ENCODE measurements at places on chromosomes 1 and 21.

DNA sequence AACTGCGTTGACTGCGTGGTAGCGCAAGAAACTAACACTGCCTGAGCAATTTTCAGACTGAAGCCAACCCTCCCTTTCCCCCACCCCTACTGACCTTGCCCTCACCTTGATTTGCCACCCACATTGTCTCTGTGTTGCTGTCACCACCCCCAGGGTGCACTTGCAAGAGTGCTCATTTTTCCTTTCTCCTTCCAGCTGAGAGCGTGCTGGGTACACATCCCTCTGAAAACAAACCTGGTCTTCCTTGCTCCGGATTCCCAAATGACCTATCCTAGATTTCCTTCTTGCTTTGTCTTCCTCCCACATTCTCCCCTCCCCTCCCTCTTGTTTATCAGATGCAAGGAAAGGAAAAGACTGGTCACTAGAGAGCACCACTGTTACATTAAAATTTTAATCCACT is 24.2 kb downstream of the MPZ start:
- no peak overlapping the region for H3K4me3 ChIP-seq
- H3K36me3 ChIP-seq: no peaks in the 10 kb centered on the region
- H3K4me1 ChIP-seq: no peaks in the 10 kb centered on the region
- no peak for DNase-seq
- peaks cover 4% of the 10 kb centered on the region for H3K27me3 ChIP-seq

GRCh38 chr1:205976708-205977401 is 26.3 kb downstream of the RAB7B start:
- no peak overlapping the region for H3K27ac ChIP-seq
- no peaks in the 10 kb centered on the region for H3K36me3 ChIP-seq

DNA sequence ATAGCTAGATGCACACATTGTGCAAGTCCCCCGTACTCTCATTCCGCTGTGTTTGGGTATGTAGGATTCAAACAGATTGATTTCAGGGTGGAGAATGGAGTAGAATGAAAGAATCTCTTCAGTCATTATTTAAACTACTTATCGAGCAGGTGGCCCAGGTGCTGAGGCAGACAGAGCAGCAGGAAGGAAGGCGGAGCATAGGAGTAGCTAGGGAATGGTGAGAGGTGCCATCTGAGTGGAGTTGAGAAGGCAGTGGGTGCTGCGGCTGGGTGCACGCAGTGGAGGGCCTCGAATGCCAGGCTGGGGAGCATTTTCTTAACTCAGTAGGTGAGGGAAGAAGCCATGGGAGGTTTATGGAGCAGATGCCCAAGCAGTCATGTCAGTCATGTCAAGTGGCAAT is 45.2 kb upstream of the CD101 start:
- no peak overlapping the region for H3K4me3 ChIP-seq
- H3K36me3 ChIP-seq: no peaks in the 10 kb centered on the region
- H3K4me1 ChIP-seq: no peaks in the 10 kb centered on the region
- H3K27me3 ChIP-seq: no peaks in the 10 kb centered on the region

DNA sequence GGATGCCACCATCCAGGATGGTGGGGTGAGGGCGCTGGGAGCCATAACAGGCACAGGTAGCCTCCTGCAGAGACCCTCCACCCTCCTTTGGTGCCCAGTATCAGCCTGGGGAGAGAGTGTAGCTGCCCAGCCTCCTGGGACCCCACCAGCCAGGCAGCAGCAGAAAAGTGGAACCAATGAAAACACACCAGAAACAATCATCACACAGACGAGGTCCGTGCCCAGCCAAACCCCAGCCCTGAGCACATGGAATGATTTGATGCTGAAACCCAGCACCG is 285.1 kb downstream of the PTPRU start:
- no peak overlapping the region for H3K4me3 ChIP-seq
- H3K36me3 ChIP-seq: no peaks in the 10 kb centered on the region
- no peaks in the 10 kb centered on the region for H3K4me1 ChIP-seq

DNA sequence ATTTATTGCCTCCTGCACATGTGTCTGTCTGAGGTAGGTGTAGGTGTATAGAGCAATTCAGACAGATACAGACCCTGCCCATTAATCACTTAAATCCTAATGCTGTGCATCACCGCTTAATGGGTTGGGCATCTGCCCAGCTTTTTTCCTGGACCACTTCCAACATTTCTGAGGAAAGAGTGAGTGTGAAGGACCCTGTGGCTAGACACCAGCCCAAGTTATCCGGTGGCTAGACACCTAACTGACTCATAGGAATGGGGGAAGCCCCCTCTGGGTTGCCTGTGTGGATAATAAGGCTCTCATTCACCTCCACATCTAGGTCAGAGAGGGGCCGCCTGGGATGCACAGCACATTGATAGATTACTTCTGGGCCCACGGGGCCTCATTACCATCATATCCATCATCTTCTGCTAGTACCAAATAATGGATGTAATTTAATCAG is 121.1 kb upstream of the RAVER2 start:
- no peak for DNase-seq
- H3K4me1 ChIP-seq: peaks cover 10% of the 10 kb centered on the region
- no peak overlapping the region for H3K4me3 ChIP-seq
- H3K36me3 ChIP-seq: no peaks in the 10 kb centered on the region
- H3K27me3 ChIP-seq: no peaks in the 10 kb centered on the region

GRCh38 chr1:205286335-205286950 is 35.1 kb downstream of the NUAK2 start:
- no peak for DNase-seq
- H3K36me3 ChIP-seq: no peaks in the 10 kb centered on the region
- H3K4me1 ChIP-seq: peaks cover 8% of the 10 kb centered on the region
- H3K4me3 ChIP-seq: no peak overlapping the region
- H3K27ac ChIP-seq: no peak overlapping the region
- H3K27me3 ChIP-seq: no peaks in the 10 kb centered on the region

- peak overlapping the region; percentile 66 for H3K27ac ChIP-seq
- no peak overlapping the region for H3K4me3 ChIP-seq
- no peak for DNase-seq
- H3K4me1 ChIP-seq: peaks cover 72% of the 10 kb centered on the region
Observed at GRCh38 chr1:19651141-19651737, 7.1 kb downstream of the NBL1 start.

- peak overlapping the region; percentile 29 for H3K27ac ChIP-seq
- H3K4me3 ChIP-seq: no peak overlapping the region
- no peaks in the 10 kb centered on the region for H3K4me1 ChIP-seq
- no peaks in the 10 kb centered on the region for H3K27me3 ChIP-seq
- H3K36me3 ChIP-seq: no peaks in the 10 kb centered on the region
Observed at GRCh38 chr1:95119273-95119672, 2.1 kb downstream of the TLCD4 start.

DNA sequence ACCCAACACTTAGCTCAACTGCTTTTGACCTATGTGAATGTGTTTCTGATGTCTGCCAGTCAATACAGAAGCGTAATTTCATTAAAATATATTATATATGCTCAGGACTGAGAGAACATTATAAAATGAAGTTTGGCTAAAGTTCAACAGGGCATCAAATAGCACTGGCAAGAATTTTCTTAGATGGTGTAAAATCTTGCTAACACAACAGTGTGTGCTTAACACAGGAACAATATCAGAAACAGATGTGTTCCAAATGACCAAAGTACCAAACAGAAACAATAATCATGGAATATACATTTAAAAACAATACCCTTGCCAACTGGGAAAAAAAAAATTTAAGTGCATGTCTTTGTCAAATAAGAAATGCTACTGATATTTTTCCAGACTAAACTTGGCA is 10.4 kb upstream of the LHX8 start:
- DNase-seq: no peak
- H3K4me3 ChIP-seq: no peak overlapping the region
- H3K27ac ChIP-seq: no peak overlapping the region
- H3K4me1 ChIP-seq: no peaks in the 10 kb centered on the region
- peaks cover 42% of the 10 kb centered on the region for H3K27me3 ChIP-seq

GRCh38 chr21:25126564-25126963 is 480.7 kb downstream of the MRPL39 start:
- no peaks in the 10 kb centered on the region for H3K36me3 ChIP-seq
- no peak overlapping the region for H3K27ac ChIP-seq
- no peak for DNase-seq
- no peak overlapping the region for H3K4me3 ChIP-seq

DNA sequence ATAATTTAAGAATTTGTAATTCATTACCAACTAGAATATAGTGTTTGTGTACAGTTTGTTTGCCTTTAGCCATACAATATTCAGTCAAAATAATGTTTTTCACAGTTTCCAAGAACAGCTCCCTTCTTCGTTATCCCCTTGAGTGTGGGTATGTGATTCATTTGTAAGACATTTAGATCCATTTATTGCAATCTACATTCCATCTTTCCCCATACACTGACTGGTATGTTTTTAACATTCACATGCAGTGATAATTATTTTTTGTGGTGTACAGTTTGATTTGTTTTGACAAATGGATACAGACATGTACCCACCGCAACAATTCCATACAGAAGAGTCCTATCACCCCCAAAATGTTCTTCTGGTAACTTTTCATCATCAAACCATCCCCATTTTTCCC is 589.1 kb upstream of the ADAMTS5 start:
- no peak overlapping the region for H3K4me3 ChIP-seq
- no peaks in the 10 kb centered on the region for H3K36me3 ChIP-seq
- no peak for DNase-seq
- H3K27me3 ChIP-seq: no peaks in the 10 kb centered on the region

GRCh38 chr1:64632936-64633335 is 111.9 kb upstream of the RAVER2 start:
- peaks cover 3% of the 10 kb centered on the region for H3K4me1 ChIP-seq
- H3K36me3 ChIP-seq: peaks cover 20% of the 10 kb centered on the region
- no peaks in the 10 kb centered on the region for H3K27me3 ChIP-seq

DNA sequence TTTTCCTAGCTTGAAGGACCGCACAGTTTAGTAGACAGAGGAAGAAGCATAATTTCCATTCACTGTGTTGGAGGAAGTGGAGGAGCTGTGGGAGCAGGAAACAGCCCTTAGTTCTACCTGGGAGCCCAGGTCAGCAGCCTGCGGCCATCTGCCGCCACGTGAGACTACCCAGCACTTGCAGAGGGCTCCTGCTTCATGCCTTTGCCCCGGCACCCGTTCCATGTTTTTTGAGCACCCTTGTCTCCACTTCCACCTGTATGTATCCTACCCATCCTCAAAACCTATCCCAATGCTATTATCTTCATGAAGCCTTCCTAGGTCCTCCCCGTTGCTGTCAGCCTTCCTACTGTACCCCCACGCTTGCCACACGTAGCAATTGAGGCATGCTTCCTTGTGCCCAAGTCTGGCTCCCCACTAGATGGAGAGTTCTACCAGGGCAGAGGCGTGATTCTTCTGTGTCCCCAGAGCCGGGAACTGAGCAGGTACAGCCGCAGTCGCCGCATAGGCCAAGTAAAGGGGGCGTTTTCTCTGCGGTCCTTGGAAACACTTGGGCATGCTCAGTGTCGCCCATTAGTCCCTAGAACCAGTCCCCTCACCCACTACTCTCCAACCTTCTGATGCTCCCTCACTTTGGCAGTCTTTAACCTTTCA is 1.9 kb downstream of the SLC6A9 start:
- no peak for DNase-seq
- no peaks in the 10 kb centered on the region for H3K27me3 ChIP-seq
- peak overlapping the region; percentile 73 for H3K4me3 ChIP-seq
- H3K4me1 ChIP-seq: peaks cover 26% of the 10 kb centered on the region
- H3K27ac ChIP-seq: peak overlapping the region; percentile 95

DNA sequence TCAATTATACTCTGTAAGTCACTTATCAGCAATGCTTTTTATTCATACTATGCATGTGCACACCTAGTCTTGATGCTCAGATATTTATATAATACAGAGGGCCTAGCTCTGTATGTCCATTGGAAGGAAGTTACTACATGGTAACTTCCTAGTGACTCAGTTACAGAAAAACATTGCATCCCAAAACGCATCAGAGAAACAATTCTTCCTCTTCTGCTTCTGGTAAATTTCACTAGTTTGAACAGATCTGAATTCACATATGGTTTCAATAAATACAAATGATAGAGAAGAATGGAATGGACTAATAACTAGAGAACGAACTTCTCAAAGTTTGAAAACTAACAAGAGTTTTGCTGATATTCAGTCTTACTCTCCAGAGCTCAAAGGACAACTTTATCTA is 811.3 kb upstream of the ADGRL2 start:
- H3K27me3 ChIP-seq: no peaks in the 10 kb centered on the region
- no peak overlapping the region for H3K4me3 ChIP-seq
- DNase-seq: no peak

DNA sequence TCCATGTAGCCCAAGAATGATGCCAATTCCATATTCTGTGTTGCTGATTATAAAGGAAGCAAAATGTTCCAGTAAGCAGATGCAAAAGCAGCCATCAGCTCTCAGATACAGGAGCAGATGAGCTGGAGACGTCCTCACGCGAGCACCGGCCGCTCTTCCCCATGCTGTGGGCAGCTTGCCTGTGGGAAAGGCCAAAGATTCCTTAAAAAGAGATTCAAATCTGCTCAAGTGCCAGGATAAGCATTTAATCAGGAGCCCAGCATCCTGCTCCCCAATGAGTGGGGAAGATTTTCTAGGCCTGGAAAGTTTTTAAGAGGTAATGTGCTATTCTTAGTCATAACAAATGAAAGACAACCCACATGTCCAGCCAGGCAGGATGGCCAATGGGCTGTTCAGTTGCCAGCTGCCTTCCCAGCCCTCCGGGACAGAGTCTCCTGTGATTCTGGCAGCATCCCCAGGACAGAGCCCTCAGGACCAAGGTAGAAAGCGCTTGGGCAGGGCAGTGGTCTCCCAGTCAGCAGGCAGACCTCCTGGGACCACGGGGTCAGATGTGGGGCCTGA is 108.2 kb upstream of the TMPRSS2 start:
- peak overlapping the region; percentile 92 for H3K27ac ChIP-seq
- H3K36me3 ChIP-seq: no peaks in the 10 kb centered on the region
- no peak overlapping the region for H3K4me3 ChIP-seq

- no peak overlapping the region for H3K27ac ChIP-seq
- peaks cover 21% of the 10 kb centered on the region for H3K4me1 ChIP-seq
- no peak for DNase-seq
- H3K36me3 ChIP-seq: no peaks in the 10 kb centered on the region
- no peaks in the 10 kb centered on the region for H3K27me3 ChIP-seq
Observed at GRCh38 chr1:40971966-40972365, 7.5 kb upstream of the CTPS1 start.

DNA sequence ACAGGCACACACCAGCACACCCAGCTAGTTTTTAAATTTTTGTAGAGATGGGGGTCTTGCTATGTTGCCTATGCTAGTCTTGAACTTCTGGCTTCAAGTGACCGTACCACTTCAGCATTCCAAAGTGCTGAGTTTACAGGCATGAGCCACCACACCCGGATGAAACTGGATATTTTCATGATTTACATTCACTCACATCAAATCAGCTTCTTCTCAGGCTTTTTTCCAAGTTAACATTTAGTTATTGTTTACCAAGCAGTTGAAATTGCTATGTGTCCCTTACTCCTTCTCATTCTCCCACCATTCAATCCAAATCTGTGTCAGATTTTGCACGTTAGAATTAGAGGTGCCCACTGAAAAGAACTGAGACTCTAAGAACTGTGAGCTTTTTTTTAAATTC is 18.4 kb downstream of the RIT1 start:
- no peak overlapping the region for H3K4me3 ChIP-seq
- peak overlapping the region; percentile 69 for H3K27ac ChIP-seq

- no peaks in the 10 kb centered on the region for H3K4me1 ChIP-seq
- no peaks in the 10 kb centered on the region for H3K36me3 ChIP-seq
- no peak overlapping the region for H3K27ac ChIP-seq
- DNase-seq: no peak
- H3K27me3 ChIP-seq: peaks cover 13% of the 10 kb centered on the region
- H3K4me3 ChIP-seq: no peak overlapping the region
Observed at GRCh38 chr1:63305043-63305442, 17.3 kb upstream of the FOXD3 start.

GRCh38 chr1:223708651-223709268 is 3.6 kb upstream of the CAPN2 start:
- H3K4me3 ChIP-seq: no peak overlapping the region
- H3K27me3 ChIP-seq: no peaks in the 10 kb centered on the region
- H3K4me1 ChIP-seq: no peaks in the 10 kb centered on the region
- peak overlapping the region; percentile 89 for H3K27ac ChIP-seq
- H3K36me3 ChIP-seq: no peaks in the 10 kb centered on the region

GRCh38 chr21:44723177-44724131 is 12.1 kb upstream of the TSPEAR start:
- H3K4me1 ChIP-seq: no peaks in the 10 kb centered on the region
- H3K27ac ChIP-seq: no peak overlapping the region
- no peak for DNase-seq
- no peaks in the 10 kb centered on the region for H3K27me3 ChIP-seq

Measured in tibial artery (tissue), 4 donors.